ENCODE measurements at places on chromosomes 13 and 19.

- DNase-seq = no peak
These were observed 490 bp downstream of the ITPKC start for GRCh38 chr19:40717325-40717879.

DNA sequence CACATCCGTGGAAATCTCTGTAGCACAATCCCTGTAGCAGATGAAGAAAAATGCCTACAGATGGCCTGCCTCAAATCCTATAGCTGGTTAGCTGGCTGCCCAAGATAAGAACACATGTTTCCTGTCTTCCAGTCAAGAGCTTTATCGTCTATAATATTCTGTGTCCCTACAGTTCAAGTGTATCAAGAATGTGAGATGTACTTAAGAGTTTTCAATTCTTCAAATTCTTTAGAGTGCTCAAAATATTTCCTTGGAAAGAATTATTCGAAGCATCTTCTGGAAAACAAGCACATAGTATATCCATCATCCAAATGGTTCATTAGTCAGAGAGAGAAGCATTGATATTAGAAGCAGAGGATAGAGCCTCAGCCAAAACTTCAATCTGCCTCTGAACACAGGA, 239.8 kb downstream of the COG6 start:
- no peak for DNase-seq

DNA sequence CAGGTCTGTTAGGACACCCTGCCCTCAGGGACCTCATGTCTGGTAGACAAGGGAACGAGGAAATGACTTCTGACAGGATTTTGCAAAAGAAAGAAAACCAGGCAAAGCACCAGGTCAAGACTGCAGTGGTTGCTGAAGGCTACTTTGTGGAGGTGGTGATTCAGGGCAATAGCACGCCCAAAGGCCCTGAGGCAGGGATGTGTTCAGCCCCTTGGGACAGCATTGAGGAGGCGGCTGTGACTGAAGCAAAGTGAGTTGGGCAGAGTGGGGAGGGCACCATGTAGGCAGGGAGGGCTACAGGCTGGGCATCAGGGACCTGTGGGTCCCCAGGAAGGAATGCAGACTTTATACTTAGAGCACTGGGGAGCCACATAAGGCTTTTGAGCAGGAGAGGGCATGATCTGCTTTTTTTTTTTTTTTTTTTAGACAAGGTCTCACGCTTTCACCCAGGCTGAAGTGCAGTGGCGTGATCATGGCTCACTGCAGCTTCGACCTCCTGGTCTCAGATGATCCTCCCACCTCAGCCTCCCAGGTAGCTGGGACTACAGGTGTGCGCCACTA, 10.8 kb upstream of the HOMER3 start:
- peak; percentile 96 for DNase-seq

- peak; percentile 54 for DNase-seq
These were observed 389.2 kb downstream of the DIAPH3 start for GRCh38 chr13:59774491-59774971.

- peak; percentile 64 for DNase-seq
These were observed at the start of gene ENOX1 for GRCh38 chr13:43786766-43787517. Gene ENOX1 (minus strand): TSS chr13:43786972.

GRCh38 chr13:28347456-28348371, 147.2 kb downstream of the FLT1 start:
- DNase-seq = no peak

- DNase-seq = no peak
These were observed 10.6 kb upstream of the HIPK4 start for GRCh38 chr19:40400559-40400958.

- peak; percentile 14 for DNase-seq
These were observed 327.2 kb upstream of the TSHZ3 start for GRCh38 chr19:31676271-31677004.

GRCh38 chr19:10344780-10345179, 5.4 kb upstream of the ICAM3 start:
- DNase-seq = no peak

- no peak for DNase-seq
These were observed 50.7 kb downstream of the ARHGAP35 start for GRCh38 chr19:46911456-46911855.

DNA sequence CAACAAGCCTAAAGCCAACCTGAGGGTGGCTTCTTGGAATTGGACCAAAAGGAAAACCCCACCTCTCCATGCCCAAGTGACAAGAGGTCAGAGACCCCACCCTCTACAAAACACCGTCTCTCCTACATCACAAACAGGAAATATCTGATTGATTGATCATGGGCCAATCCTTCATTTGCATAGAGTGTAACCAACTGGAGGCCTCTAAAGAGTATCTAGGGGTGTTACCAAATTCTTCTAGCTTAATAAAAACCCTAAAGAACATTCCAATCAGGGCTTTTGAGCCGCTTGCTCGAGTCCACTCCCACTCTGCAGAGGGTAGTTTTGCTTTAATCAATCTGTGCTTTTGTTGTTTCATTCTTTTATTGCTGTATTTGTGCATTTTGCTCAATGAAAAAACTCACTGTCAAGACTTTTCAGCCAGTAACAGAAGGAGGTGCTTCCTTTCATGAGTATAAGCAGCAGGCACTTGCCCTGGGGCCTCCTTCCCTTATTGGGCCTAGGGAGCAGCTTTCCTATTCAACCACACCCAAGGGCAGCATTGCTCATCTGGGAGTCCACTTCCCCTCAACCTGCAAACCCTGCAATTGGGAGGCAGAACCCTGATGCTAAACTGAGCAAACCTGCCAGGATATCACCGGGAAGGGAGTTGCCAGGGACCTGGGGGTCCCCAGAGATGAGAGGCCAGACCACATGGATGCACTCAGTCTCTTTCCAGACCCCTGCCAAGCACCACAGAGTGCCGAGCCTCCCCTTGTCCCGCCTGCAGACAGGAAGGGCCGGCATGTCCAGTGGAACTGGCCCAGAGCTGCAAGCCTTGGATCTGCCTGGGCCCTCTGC, 154.3 kb upstream of the VSTM2B start:
- DNase-seq = no peak

- DNase-seq = no peak
These were observed 176.5 kb upstream of the NBEA start for GRCh38 chr13:34765446-34766180.

DNA sequence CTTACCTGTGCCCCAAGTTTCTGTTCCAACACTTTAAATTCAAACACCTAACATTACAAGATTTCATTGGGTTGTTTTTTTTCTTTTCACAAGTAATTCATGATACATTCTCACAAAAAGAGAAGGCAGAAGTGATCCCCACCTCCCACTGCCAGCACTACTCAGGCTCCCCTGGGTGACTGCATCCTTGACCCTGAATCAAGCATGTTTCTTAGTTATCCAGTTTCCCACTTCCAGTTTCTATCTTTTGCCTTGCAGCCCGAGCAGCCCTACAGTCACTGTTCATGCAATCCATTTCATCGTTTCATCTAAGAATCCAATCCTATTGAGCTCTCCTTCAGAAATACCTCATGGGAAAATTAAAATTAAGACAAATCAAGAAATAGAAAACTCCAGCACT, 61.4 kb downstream of the RNASEH2B start:
- DNase-seq = no peak

DNA sequence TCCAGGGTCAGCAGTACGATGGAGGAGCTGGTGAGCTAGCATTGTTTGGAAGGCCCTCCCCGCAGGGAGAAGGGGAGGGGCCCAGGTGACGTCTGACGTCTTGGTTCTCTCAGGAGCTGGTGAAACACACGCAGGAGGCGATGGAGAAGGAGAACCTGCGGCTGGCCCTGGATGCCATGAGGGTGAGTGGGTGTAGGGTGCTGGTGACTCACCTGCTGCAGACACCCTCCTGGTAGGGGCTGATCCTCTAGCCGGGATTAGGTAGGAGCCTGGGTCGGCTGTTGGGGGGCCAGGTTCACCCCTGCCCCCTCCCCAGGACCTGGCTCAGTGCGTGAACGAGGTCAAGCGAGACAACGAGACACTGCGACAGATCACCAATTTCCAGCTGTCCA, 55.8 kb downstream of the VAV1 start:
- peak; percentile 16 for DNase-seq

DNA sequence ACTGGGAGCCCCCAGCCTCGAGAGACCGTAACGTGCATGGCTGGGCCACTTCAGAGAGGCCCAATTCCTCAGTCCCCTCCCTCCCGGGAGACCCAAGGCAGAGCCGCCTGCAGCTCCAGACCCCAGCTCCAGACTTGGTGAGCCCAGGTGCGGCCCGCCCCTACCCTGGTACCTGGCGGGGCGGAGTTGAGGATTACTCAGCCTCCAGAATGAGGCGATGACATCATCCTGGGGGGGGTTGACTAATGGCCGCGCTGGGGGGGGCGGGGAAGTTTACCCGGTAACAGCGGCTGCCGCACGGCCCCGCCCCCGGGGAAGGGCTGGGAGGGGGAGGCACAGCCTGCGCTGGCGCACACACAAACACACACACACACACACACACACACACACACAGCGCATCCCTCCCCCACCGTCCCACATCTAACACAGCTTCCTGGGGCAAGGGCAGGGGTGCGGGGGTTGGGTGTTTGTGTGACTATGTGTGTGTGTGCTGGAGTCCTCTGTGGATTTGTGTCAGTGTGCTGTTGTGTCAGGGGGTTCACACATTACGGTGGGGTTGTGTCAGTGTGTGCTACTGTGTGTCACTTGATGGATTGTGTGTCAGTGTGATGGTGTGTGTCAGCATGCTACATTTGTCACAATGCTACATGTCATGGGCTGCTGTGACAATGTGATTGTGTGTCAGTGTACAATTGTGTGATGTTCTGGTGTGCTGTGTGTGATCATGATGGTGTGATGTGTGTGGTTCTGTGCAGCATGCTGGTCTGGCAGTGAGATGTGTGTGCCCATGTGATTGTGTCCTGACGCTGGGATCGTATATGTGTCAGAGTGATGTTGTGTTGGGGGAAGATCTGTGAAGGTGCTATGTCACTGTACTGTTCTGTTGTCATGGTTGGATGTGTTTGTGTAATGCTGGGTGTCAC, 10.3 kb upstream of the BBC3 start:
- peak; percentile 87 for DNase-seq

GRCh38 chr19:33503433-33504057, 18.0 kb downstream of the PEPD start:
- no peak for DNase-seq

- DNase-seq = no peak
These were observed 475 bp downstream of the MRPL57 start for GRCh38 chr13:21176982-21177284.

DNA sequence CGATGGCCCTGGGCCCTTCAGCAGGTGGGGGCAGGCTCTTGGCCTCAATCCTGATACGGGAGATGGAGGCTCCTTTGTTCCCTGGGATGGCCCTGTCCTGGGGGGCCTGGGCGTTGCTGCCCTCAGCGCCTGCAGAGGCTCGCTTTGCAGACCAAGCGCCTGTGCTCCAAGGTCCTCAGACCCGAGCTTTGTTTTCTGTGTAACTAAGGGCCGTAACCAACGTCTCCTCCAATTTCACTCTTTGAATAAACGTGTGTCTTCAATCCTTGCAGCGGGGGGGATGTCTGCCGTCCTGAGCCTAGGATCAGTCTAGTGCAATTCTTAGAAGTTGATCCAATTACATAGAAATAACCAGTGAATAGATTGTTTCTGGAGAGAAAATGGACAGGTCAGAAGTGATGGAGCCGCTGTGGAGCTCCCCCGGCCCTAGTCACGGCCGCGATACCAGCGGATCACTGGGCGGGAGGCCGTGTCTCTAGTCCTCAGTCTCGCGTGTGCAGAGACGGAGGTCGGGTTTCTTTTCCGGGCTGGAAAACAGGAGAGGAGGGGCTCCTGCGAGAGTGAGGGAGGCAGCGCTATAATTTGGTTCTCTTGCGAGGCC, 5.3 kb downstream of the PTBP1 start:
- no peak for DNase-seq

- DNase-seq = no peak
These were observed 145.2 kb downstream of the GGACT start for GRCh38 chr13:100443278-100443997.

DNA sequence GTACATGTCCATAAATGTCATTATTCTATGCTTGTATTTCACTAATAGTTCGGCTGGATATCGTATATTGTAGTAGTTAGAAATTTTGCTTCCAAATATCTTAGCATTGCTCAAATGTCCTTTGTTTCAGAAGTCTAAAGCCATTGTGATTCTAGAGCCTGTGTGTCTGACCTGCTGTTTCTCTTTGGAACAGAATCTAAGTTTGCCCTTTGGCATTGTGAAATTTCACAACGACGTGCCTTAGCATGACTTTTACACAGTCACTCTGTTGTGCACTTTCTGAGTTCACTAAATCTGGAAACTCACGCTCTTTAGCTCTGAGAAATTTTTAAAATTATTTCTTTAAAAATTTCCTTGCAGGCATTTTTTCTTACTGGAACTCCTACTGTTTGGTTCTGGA, 152.2 kb downstream of the TBC1D4 start:
- DNase-seq = peak; percentile 64

- no peak for DNase-seq
These were observed 762.2 kb upstream of the PRR20A start for GRCh38 chr13:56378566-56378965.

DNA sequence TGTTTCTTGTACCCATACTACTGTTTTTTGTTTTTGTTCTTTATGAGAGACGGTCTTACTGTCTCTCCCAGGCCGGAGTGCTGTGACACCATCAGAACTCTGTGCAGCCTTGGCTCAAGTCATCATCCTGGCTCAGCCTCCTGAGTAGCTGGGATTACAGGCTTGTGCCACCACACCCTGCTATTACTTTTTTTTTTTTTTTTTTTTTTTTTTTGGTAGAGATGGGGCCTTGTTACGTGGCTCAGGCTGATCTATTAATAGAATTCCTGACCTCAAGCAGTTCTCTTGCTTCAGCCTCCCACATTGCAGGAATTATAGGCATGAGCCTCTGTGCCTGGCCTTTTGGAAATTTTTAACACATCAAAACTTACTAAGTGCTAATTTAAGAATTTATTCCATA, 2.9 kb upstream of the ZNF304 start:
- peak; percentile 14 for DNase-seq

DNA sequence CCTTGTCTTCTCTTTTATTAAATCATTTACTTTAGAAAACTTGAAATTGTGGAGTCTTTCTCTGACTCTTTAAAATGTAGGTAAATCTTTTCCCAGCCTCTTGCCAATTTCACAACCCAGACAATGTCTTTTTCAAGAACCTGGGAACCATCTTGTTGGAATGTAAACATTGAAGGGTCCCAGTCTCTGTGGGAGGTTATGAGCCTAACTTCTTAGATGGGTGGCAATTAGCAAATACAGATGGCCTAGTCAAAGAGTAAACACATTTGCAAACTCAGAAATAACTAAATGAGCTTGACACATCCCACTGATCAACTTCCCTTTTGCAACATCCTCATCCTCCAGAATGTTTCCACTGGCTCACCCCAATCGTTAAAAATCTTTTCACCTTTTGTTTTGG, 721.0 kb downstream of the PCDH9 start:
- no peak for DNase-seq

DNA sequence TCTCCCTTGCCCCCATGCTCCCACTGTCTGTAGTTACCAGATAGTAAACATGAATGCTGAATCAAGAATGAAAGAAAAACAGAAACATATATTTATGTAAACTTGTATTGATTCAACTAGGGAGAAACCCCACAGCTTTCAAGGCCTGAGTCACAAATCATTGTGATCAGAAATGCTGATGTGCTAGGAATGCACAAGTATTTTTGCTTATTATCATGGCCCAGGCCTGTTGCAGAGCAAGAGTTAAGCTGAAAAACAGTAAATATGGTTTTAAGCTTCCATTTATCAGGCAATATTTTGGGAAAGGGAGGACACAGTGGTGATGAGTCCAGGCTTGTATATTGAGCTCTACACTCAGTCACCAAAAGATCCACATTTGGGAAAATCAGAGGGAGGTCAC, 669.6 kb downstream of the DIAPH3 start:
- no peak for DNase-seq
